Tibial nerve (tissue), 4 donors: ENCODE measurements at places on chromosomes 11 and 22. TPM values are rescaled to one million over a fixed set of nuclear protein-coding genes. Genes with fewer than 3 reads are reported as not detected.
A peak's percentile ranks its signal among the peaks of the same experiment; 100 is the strongest.

ALKBH8 gene
- 4.9 TPM for total RNA-seq

DNA sequence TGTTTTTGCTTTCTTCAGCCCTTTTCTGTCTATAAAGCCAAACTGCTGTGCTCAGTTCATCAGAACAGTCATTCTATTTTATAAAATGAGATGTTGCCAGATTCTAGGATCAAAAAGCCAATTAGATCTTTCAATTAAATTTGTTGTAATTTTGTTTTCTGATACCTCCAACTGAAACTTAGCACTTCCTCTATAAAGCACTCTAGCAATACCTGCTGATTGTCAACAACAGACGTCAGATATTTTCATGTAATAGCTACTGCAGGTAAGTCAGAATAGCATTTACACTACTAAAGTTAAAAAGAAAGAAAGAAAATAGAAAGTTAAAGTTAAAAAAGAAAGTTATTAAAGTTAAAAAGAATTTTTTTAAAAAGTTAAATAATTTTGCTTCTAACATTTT, 19.6 kb downstream of the RRAS2 start:
- H3K27ac ChIP-seq, result no peak overlapping the region
- no peak overlapping the region for H3K4me3 ChIP-seq
- no peaks in the 10 kb centered on the region for H3K27me3 ChIP-seq
- no peaks in the 10 kb centered on the region for H3K36me3 ChIP-seq
- H3K4me1 ChIP-seq, result no peaks in the 10 kb centered on the region
- DNase-seq, result no peak

DNA sequence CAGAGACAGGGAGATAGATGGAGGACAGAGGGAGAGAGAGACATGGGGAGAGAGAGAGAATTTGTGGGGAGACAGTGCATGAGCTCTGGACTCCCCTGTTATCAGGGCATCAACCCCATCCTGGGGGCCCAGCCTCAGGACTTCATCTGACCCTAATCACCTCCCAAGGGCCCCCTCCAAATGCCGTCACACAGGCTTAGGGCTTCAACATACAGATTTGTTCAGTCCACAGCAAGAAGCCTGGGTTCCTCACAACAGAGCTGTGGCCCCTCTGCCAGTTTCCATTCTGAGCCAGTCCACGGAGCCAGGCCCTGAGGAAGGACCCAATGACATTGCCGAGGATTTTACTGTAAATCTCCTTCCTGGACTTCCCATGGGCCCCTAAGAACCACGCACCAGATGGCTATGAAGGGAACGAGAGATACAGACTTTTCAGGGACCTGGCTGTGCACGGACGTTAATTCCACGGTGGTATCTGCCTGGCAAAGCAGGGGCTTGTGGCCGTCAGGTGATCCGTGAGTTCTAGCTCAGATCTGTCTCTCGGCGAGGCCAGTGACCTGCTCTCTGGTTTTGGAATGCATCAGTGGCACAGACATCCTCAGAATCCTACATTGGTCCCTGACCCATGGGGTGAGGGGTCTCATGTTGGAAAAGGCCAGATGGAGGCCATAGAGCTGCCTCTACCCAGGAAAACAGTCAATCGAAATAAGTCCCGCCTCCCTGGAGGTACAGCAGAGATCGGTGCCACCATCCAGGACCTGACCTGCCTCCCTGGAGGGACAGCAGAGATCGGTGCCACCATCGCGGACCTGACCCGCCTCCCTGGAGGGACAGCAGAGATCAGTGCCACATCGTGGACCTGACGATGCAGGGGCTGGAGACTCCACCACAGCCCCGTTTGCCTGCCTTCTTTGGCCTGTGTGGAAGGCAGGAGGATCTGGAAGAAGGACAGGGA, 8.7 kb upstream of the B4GALNT4 start:
- no peaks in the 10 kb centered on the region for H3K4me1 ChIP-seq
- H3K36me3 ChIP-seq, result no peaks in the 10 kb centered on the region
- H3K4me3 ChIP-seq, result no peak overlapping the region
- H3K27ac ChIP-seq, result no peak overlapping the region

DNA sequence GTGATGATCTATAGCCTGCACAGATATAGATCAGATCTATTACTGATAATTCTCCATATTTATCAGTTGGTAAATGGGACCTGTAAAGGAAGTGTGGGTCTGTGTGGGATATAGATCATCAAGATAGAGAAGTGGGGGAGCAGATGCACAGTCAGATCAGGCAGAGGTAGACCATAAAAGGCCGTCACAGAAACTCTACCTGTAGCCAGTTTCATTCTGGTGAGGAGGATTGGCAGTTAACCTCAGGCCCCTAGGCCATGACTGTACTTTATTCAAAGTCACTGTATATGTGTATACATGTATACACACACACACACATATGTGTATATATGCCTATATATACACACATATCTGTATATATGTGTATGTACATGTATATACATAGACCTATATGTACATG, 69.1 kb downstream of the ADM start:
- H3K27ac ChIP-seq, result no peak overlapping the region
- H3K4me3 ChIP-seq, result no peak overlapping the region
- DNase-seq, result no peak
- no peaks in the 10 kb centered on the region for H3K36me3 ChIP-seq
- H3K27me3 ChIP-seq, result no peaks in the 10 kb centered on the region

DNA sequence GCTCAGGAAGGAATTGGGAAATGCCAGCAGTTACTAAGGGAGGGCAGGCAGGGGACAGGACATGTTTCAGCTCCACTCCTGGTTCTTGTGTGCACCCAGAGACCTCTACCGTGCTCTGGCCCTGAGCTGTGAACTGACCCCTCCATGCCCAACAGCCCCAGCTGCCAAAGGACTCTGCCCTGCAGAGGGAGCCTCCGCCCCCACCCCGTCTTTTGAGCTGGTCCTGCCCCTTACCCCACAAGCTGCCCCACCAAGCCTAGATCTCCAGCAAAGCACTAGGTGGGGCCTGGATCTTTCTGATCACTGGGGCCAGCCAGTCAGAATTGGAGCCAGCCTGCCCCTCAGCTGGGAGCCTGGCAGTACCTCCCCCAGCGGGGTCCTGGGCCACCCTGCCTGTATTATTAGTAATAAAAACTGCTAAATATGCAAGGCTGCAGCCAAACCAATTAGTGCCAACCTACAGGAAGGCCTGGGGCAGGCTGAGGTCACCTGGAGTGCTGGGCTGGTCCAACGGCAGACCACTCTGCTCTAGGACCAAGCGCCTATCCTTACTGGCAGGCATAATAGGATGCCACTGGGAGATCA, 23.9 kb upstream of the DRICH1 start:
- no peak overlapping the region for H3K4me3 ChIP-seq
- no peaks in the 10 kb centered on the region for H3K4me1 ChIP-seq
- H3K27me3 ChIP-seq, result no peaks in the 10 kb centered on the region
- DNase-seq, result no peak

DNA sequence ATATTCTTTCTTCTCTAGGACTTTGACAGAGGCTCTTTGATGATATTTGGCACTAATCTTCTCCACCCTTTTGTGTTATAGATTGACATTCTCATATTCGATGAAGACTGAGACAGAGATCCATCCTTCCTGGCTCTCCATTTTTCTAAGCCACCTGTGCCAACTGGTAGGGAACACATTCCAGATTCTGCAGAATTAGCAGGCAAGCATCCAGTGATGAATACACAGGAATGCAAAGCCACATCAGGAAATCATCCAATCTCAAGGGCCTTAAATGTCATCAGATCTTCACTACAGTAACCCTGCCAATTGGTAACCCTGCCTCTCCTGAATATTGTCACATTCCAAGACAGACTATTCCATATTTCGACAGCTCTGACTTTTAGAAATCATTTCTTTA, 718.4 kb upstream of the API5 start:
- no peak overlapping the region for H3K4me3 ChIP-seq
- DNase-seq, result no peak
- H3K4me1 ChIP-seq, result no peaks in the 10 kb centered on the region
- H3K27me3 ChIP-seq, result no peaks in the 10 kb centered on the region

LGR4 gene
- 26.5 TPM for total RNA-seq

HTR3A gene
- total RNA-seq, result not detected

- no peaks in the 10 kb centered on the region for H3K27me3 ChIP-seq
- DNase-seq, result no peak
- peaks cover 22% of the 10 kb centered on the region for H3K4me1 ChIP-seq
- H3K27ac ChIP-seq, result no peak overlapping the region
- no peak overlapping the region for H3K4me3 ChIP-seq
- H3K36me3 ChIP-seq, result no peaks in the 10 kb centered on the region
These were observed 37.6 kb downstream of the ZNRF3 start for GRCh38 chr22:28920757-28921584.

- H3K36me3 ChIP-seq, result no peaks in the 10 kb centered on the region
- no peak for DNase-seq
- H3K4me1 ChIP-seq, result no peaks in the 10 kb centered on the region
- H3K27me3 ChIP-seq, result no peaks in the 10 kb centered on the region
- no peak overlapping the region for H3K27ac ChIP-seq
These were observed 41.8 kb upstream of the SHANK2 start for GRCh38 chr11:71293961-71294782.

APOC3 gene
- total RNA-seq, result not detected

SYTL2 gene
- total RNA-seq, result 21.9 TPM

MOGAT2 gene
- not detected for total RNA-seq

PLET1 gene
- not detected for total RNA-seq

- no peaks in the 10 kb centered on the region for H3K27me3 ChIP-seq
- no peak for DNase-seq
- no peak overlapping the region for H3K4me3 ChIP-seq
- no peaks in the 10 kb centered on the region for H3K36me3 ChIP-seq
- no peak overlapping the region for H3K27ac ChIP-seq
- peaks cover 19% of the 10 kb centered on the region for H3K4me1 ChIP-seq
These were observed 36.1 kb upstream of the AMOTL1 start for GRCh38 chr11:94731880-94732601.

DNA sequence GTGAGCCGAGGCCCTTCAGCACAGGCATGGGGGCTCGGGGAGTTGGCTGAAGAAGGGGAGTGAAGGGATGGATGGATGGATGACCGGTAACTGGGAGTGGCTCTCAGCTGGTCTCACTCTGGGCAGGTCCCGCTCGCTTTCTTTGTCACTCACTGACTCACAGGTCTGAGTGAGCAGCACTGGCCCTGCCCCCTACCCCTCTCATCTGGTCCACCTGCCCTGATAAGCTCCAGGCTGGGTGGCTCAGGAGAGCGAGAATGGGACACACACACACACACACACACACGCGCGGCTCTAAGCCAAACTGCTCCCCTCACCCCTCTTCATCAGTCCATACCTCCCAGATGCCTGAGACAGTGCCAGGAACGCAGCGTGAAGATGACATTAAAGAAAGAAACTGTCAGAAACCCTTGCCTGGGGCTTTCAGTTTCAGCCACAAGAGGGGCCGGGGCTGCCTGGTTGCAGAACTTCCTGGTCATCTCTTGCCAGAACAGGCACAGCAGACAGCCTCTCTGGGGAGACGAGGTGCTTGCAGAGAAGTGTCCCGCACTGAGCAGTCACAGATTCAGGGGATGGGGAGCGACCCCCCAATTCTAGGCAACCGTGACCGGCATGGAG, 16.5 kb upstream of the SHISAL1 start:
- no peaks in the 10 kb centered on the region for H3K36me3 ChIP-seq
- no peaks in the 10 kb centered on the region for H3K27me3 ChIP-seq
- no peaks in the 10 kb centered on the region for H3K4me1 ChIP-seq
- H3K4me3 ChIP-seq, result no peak overlapping the region
- no peak overlapping the region for H3K27ac ChIP-seq

DNA sequence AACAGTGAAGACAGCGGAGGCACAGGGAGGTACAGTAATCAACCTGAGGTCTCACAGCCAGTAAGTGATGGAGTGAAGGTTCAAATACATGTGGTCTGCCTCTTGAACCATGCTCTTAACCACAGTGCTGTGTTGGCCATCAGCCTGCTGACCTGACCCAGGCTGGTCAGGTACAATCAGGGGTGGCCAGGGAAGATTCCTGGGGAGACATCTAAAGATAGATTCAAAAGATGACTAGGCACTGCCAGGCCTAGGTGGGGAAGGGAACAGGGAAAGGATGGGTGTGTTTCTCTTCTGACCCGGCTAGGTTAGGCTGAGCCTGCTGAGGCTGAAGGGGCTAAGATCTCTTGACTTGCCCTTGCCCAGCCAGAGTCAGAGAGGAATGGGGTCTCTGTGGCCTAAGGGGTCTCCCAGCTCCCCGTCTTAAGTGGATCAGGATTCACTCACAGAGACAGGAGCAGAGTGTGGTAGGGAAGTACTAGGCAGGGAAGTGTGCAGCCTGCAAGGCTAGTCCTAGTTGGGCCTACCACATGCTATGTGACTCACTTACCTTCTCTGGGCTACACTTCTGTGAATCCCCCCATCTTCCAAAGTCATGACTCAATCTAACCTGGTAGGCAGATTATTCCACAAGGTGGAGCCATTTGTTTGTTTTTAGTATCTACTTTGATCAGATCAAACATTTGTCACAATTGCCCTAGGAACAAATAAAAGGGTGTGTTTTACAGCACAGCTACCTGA, 10.4 kb upstream of the SREBF2 start:
- H3K27ac ChIP-seq, result no peak overlapping the region
- H3K36me3 ChIP-seq, result peaks cover 20% of the 10 kb centered on the region
- no peaks in the 10 kb centered on the region for H3K27me3 ChIP-seq
- peaks cover 32% of the 10 kb centered on the region for H3K4me1 ChIP-seq
- peak; percentile 64 for DNase-seq

DNA sequence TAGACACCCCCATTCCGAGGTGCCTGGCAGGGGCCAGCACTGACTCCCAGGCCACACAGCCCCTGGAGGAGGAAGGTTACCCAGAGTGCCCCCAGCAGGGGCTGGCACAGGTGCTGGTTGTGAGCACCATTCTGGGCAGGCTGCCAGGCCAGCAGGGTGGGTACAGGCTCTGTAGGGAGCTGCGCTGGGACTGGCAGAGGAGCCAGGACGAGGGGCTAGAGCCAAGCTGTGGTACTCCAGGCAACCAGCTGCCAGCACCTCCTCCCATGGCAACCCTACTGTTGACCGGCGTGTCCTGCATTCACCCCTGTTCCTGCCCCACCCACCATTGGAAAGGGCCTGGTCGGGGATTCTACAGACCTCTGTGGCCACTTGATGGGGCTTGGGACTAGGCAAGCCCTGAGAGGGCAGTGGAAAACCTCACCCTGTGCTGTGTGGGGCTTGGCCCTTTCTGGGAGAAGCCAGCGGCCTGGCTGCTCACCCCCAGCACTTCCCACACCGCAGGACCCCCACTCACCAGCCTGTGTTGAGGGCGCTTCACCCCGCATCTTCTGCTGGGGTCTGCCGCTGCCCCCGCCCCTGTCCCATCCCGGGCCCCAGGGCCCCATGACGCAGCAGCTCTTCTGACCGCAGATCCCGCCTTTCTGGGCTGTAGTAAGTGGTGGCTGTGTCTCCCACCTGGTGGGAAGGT, 1.9 kb downstream of the CLDN5 start:
- no peaks in the 10 kb centered on the region for H3K36me3 ChIP-seq
- peaks cover 22% of the 10 kb centered on the region for H3K4me1 ChIP-seq
- peak overlapping the region; percentile 17 for H3K4me3 ChIP-seq

DNA sequence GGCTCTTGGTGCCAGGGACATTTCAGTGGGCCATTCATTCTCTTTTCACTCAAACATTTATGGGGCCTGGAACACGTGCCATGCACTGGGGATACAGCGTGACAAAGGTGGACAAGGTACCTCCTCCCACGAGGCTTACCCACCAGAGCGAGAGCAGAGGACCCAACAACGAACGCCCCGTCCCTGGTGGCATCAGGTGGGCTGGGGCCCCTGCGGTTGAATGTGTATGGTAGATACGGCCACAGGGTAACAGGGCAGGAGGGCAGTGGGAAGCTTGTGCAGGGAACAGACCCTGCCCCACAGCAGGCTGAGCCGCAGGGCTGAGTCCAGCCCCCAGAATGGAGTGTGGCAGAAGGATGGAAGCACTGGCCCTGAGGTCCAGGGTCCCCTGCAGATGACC, 81.1 kb downstream of the LRRC32 start:
- H3K36me3 ChIP-seq, result no peaks in the 10 kb centered on the region
- H3K27me3 ChIP-seq, result no peaks in the 10 kb centered on the region
- H3K27ac ChIP-seq, result no peak overlapping the region
- H3K4me1 ChIP-seq, result no peaks in the 10 kb centered on the region
- H3K4me3 ChIP-seq, result no peak overlapping the region
- DNase-seq, result no peak
